ENCODE measurements at places on chromosomes 3 and 15.

GRCh38 chr15:65292938-65293518, 2.8 kb upstream of the RNU5A-1 start:
- DNase-seq: no peak

- DNase-seq: no peak
These were observed 66.2 kb upstream of the TPM1 start for GRCh38 chr15:62976301-62976881.

DNA sequence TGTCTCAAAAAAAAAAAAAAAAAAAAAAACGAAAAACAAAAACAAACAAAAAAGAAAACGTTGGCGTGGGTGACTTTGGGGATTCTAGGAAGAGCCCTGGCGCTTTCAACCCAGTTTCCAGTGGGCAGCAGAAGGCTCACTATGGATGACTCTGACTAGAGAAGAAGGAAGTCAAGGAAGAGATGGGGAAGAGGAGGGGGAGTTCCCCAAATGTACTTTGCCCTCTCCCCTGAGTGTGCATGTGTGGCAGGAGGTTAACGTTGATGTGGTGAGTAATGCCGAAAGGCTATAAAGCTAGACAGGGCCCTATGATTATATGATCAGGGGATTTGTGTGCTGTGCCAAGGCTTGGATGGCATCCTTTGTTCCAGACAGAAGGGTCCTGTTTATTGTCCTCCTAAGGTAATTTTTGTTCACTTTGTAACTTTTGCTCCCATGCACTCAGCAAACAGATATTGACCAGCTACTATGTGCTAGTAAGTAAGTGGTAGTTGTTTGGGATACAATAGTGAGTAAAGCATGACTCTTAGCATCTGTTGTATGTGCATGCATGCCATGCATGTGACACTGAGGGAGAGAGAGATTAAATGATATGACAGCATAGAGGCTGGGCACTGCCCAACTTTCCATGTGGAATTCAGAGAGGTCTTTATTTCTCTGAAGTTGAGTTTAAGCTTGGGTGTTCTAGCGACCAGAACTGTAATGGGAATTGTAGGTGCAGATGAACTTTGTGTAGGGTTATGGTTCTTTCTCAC, 750 bp upstream of the HHLA2 start:
- DNase-seq: no peak

GRCh38 chr3:11291808-11292207, 19.6 kb downstream of the ATG7 start:
- DNase-seq: no peak

- no peak for DNase-seq
These were observed 9.3 kb downstream of the BCHE start for GRCh38 chr3:165827883-165828282.

DNA sequence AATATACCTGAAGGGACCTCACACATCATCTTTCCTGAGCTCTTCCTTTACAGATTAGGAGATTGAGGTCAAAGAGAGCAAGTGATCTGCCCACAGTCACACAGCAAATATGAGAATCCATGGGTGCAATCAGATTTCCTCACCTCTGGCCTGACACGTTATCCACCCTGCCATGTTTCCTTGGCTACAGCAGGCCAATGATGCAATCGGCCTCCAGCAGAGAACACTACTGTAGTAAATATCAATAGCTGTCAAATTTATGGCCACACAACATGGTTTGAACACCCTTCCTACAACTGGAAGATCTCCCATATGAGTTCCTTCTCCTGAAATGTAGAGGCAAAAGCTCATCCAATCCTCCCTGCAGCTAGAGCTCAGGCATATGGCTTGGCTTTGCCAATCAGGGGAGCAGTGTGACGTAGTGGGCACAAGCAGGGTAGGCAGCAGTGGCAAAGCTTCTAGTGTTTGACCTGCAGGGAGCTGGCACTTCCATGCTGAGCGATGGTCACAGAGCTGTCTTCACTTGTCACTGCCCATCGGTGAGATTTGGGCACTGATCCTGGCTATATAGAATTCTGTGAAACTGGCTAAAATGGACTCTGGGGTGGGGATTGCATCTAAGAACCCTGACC, 271.3 kb downstream of the TJP1 start:
- no peak for DNase-seq

GRCh38 chr3:26962492-26963360, 340.2 kb downstream of the LRRC3B start:
- no peak for DNase-seq

DNA sequence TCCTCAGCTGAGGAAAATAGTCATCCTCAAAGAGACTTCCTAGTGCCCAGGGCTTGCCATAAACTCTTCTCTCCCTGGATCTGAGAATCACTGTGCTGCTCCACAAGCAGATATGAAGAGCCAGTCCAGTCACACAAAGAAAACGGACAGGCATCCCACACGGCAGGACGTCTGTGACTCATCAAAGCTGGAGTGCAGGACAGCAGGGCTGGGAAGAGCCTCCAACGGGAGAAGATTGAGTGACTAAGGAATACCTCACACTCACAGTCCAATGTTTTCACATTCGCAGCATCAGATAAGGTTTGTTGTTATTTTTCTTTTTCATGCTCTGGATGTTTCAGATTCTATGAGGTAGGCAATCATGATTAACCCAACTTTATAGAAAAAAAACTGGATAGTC, 57.8 kb downstream of the NEK10 start:
- no peak for DNase-seq

- no peak for DNase-seq
These were observed 214.4 kb downstream of the LRTM1 start for GRCh38 chr3:54713455-54713854.

DNA sequence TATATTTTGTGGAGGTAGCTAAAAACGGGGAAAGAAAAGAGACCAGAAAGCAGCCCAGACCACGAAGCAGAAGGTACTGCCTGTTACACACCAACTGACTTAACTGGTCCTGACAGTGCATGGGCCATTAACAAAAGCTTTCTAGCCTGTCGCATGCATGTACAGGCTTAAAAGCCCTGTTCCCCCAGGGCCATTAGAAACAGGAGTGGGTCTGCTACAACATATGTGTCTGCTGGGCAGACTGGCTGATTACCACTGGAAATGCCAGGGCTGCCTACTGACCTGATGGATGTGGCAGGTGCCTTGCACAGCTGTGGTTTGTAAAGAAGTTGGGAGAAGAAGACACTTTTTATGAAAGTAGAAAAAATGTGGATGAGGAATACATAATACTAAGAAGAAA, 137.4 kb downstream of the GAP43 start:
- DNase-seq: no peak

- DNase-seq: no peak
These were observed 95.2 kb downstream of the PLSCR2 start for GRCh38 chr3:146374146-146374545.

GRCh38 chr3:181103605-181104004, 114.1 kb upstream of the DNAJC19 start:
- no peak for DNase-seq

- no peak for DNase-seq
These were observed 3.2 kb upstream of the UACA start for GRCh38 chr15:70766597-70766996.

DNA sequence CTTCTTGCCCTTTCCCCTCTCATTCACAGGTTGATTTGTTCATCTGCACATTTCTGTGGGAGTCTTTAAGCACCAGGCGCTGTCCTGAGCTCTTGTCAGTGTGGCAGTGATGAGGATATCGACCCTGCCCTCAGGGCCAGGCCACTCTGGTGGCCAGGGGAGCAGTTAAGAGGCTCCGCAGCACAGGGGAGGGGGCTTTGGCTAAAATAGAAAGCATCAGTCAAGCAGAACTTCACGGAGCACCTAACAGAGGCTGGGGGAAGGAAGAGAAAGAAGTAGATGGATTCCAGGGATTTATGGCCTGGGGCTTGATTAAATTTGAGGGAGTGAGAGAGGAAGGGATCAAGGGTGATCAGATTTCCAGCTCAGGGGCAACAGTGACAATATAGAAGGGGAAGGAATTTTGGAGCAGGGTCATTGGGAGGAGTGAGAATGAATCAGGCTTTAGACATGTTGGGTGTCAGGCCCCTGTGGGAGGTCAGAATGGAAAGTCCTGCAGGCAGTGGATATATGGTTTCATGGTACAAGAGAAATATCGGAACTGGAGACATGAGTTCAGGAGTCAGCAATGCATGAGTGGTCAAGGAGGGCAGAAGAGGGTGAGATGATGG, 73.0 kb upstream of the GLCE start:
- DNase-seq: no peak

GRCh38 chr3:77526573-77527113, 486.7 kb downstream of the ROBO2 start:
- no peak for DNase-seq

DNA sequence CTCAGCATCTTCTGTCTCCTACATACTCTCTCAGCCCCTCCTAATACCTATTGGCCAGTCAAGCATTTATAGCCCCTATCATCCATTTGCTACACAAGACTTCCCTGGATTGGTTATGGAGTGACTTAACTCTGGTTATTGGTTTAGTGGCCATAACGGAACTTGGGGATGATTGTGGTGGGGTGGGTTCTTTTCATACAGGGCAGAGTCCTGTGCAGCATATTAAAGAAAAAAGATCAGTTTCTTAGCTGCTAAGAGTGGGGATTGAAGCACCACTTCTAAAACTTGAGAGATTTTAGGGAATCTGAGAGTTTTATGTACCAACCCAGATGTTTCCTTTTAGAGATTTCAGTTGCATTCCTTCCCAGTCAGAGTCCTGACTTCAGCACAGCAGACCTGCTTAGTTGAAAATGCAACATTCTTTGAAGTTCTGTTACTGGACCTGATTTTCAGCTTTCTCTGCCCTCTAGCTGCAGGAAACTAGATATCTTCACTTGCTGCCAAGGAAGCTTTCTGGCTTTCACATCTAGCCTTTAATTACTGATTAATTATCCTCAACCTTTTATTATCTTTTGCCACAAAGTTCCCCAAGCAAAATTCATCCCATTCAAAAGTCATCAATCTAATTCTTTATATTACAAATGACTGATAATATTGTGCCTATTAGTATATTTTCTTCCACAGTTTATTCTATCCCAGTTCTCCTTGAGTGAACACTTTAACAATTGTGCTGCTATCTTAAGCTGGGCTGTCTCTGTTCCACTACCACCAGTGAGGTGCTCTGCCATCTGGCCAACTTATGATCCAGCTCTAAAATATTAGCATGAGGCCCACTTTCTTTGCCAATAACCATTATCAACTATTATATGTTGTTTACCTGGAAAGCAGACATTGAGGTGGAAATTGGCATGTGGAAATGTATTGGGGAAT, 906.0 kb upstream of the ALCAM start:
- no peak for DNase-seq

GRCh38 chr3:140603766-140604165, 74.1 kb upstream of the TRIM42 start:
- no peak for DNase-seq

- DNase-seq: no peak
These were observed 131.4 kb upstream of the UBE2E2 start for GRCh38 chr3:23071758-23072157.

DNA sequence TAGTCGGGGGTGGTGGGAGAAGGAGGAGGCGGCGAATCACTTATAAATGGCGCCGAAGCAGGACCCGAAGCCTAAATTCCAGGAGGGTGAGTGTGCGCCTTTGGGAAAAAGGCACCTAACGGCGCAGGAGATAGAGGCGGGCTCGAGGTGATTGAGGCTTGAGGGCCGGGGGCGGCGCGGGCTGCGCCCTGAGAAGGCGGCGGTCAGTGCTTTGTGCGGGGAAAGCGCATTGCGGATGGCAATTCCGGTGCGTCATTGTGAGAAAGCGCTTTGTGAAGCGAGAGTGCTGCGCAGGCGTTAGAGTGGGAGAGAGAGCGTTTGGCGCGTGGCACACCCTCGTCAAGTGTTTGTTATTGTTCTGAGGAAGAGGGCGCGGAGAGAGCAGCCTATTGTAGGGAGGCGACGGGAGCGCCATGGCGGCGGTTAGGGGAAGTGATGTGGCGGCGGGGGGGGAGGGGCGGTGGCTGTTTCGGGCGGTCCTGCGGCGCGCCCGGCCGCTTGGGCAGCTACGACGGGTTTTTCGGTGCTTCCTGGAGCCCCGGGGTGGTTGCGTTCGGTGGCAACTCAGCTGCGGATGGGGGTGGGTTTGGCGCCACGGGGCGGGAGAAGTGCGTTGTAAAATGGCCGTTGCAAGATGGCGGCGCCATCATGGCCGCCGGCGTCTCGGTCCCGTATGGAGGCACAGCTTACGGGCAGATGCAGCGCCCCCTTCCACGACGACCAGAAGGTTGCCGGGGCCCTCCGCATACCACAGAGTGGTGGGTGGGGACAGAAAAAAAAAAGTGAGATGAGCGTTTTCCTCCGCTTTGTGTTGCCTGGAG, 492 bp downstream of the MORF4L1 start:
- peak; percentile 91 for DNase-seq

GRCh38 chr15:65521350-65521749, 3.9 kb upstream of the DPP8 start:
- no peak for DNase-seq

- no peak for DNase-seq
These were observed 42.2 kb downstream of the SV2B start for GRCh38 chr15:91142106-91142744.

DNA sequence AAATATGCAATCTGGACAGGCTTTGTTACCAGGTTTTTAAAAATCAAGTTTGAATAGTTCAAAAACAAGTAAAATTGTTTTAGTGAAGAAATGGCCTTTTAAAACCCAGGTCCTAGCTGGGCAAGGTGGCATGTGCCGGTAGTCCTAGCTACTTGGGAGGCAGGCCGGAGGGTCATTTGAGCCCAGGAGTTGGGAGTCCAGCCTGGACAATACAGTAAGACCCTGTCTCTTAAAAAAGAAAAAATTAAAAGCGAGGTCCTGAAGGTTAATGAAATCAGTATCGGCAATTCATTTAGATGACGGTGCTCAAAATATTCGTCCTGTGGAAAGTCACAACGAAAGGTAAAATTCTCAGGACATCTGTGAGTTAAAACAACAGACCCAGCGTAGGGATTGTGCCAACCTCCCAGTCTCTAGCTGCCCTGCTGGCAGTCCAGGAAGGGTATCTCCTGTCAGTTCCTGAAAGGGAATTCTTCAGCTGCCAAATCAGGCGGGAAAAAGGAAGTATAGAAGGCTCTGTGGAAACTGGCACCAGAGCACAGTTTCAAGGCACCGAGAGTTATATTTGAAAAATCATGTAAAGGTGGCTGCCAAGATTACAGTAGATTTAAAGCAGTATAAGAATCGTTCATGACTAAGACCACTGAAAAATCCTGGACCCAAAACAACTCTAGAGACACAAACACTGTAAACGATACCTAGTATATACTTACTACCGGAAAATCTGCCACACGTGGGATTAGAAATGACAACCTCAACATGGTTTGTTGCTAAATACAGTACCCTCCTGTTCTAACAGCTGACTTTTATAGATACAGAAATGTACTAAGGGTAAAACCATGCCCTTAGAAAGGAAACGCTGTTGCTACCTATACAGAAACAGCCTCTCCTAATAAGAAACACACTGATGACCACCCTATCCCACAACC, 1.2 kb upstream of the ABHD17C start:
- no peak for DNase-seq

- DNase-seq: no peak
These were observed 94.0 kb upstream of the MEX3B start for GRCh38 chr15:82139823-82140268.
